GM13976 (cell line): ENCODE measurements at places on chromosomes 7 and 10.

GRCh38 chr10:92413519-92413918 lies 122.6 kb downstream of the MARCHF5 start:
- DNase-seq = no peak

GRCh38 chr7:115491744-115492380 lies 538.7 kb downstream of the TFEC start:
- no peak for DNase-seq

GRCh38 chr10:57338823-57339558 lies 928.7 kb downstream of the IPMK start:
- peak; percentile 44 for DNase-seq

GRCh38 chr7:141393056-141393455 lies 158.2 kb upstream of the AGK start:
- no peak for DNase-seq

DNA sequence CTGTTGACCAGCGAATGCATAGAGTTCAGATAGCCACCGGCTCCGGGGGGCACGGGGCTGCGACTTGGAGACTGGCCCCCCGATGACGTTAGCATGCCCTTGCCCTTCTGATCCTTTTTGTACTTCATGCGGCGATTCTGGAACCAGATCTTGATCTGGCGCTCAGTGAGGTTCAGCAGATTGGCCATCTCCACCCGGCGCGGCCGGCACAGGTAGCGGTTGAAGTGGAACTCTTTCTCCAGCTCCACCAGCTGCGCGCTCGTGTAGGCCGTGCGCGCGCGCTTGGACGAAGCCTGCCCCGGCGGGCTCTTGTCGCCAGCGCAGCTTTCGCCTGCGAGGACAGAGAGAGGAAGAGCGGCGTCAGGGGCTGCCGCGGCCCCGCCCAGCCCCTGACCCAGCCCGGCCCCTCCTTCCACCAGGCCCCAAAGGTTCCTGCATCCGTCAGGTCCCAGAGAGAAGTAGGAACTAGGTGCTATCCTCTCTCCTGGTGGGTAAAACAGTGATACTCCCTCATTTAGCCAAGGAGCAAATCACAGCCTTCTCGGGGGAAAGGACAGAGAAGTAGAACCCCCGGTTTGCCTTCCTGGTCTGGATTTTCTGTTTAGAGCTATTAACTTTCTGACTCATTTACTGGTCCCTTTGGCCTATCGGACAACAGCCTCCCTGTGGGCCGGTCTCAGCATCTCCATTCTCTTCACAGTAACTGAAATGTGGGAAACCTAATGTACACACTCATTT lies 6.1 kb upstream of the HOXA2 start:
- DNase-seq = no peak

- no peak for DNase-seq
Measured at GRCh38 chr10:116096526-116096925, 176.5 kb downstream of the GFRA1 start.

DNA sequence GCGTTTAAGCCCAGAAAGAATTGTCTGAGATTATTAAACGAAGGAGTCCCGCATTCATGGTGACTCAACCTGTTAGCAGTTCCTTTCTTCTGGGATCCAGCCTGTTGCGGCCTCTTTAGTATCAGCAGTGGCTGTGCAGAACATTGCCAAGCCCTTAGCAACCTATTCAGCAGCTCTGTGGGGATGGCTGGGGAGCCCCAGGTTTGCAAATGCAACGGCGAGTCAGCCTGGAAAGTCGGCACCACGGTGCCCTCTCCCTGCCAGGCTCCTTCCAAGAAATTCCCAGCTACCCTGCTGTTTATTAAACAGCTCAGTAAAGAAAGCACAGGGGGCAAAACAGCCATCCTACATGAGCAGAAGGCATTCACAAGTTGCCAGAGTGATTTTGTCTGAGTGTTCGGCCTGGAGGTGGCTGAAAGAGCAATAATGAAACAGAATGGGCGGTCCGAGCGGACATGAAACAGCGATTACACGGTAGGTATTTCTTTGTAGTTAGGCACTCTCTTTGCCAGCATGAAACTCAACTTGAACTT lies 198.3 kb downstream of the BAMBI start:
- no peak for DNase-seq
